ENCODE measurements at places on chromosomes 13 and 19.

DNA sequence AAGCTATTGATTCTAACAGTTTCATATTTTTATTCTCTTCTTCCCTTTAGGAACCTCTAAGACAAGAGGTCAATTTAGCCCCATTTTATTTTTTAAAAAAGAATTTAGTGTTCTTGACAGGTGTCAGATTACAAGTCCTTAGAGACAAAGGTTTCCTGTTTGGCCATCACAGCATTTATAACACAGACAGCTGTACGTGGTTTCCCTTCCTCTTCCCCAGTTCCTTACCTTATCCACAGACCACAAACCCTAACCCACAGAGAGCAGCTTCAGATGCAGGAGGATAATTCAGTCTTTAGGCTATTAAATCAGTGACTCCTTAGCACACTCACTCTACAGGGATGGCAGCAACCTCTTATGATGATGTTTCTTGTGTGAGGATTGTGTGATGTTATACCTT lies 1210.1 kb downstream of the DIAPH3 start:
- no peak for DNase-seq

DNA sequence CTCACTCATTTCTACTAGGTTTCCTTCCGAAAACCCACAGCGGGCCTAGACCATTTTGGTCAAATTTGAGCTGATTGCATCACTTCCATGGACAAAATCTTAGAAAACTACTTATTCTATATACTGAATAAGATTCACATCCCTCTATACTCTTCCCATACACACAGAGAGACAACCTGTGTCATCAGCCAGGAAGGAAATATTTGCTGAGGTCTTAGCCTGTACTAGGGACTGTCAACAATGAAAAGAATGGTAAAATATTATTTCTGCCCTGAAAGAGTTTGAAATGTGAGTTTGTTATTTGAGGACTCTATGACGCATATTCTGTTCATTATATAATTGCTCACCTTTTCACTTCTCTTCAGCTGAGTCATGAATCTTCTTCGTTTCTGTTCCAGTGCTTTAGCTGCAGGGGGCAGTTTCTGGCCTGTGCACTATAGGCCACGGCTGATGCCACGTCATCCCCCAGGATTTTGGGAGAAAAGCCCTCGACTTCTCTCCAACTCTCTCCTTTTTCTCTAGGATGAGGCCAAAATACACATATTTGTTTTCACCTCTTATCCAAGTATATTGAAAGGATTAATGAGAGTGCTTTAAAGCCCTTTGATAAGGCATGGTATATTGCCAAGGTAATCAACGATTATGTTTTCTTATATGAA lies 47.7 kb downstream of the GSX1 start:
- no peak for DNase-seq

GRCh38 chr19:18393836-18394235 lies 3.6 kb downstream of the LRRC25 start:
- no peak for DNase-seq

- no peak for DNase-seq
Observed at GRCh38 chr13:49749848-49750247, 42.6 kb downstream of the KPNA3 start.

DNA sequence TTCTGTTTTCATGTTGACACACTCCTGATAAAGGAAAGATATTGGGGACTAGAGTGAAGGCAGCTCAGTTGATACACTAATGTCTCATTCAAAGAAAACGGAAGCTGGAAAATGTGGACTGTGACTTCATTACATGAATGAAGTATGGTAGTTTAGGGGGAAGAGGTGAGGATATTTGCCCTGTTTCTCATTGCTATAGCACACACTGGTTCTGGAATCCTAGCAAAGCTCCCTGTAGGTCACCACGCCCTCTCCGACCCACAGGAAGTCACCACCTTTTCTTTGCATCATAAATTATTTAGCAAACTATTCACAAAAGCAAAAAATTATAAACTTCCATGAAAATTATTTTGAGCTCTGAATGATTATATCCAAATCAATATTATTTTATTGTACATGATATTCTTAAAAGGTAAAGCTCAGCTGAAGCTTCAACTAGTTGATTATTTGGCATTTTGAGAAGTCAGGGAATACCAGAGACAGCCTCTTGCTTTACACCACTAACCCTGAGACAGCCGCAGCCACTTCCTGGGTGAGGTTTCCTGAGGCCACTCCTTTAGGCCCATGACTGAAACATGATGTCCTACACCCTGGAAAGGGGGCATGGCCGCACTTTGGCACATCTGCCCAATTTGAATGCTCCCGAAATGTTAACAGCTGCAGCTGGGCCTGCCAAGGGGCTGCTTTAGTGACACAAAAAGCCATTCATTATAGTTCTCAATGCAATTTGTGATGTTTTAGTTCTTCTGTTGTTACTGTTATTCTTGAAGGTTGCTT lies 50.0 kb upstream of the WDFY2 start:
- no peak for DNase-seq

DNA sequence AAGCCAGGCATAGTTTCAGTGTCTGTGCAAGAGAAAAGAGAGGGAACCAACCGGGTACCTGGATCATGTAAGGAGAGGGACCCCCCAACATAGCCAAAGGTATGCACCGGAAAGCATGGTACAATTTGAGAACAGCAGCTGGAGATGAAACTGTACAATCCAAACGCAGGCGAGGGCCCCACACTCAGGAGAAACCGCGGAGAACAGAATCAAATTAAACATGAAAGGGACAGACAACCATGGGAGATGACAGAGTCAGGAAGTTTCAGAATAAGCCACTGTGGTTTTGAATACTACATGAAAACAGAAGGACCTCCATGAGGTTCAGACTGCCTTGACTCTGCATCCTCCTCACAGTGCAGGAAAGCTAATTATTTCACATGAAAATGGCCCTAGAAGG lies 62.9 kb upstream of the SPATA13 start:
- no peak for DNase-seq

GRCh38 chr19:47735131-47735530 lies 10.2 kb upstream of the NOP53 start:
- DNase-seq, result no peak

DNA sequence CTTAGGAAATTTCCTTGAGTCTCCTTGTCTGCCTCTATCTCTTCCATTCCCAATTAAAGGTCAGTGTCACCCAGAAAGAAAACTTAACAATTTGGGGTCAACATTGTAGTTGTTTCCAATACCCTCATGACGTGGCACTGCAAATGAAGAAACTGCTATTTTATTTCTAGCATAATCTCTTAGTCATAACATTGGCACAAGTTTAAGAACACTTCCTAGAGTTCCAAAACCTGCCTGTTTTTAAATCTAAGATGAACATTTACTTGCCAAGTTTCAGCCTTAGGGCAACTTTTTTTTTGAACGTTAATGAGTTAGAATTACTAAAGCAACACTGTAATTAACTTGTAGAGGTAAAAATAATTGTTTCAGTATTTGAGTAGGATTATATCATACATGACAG lies 108.0 kb downstream of the LMO7 start:
- no peak for DNase-seq

DNA sequence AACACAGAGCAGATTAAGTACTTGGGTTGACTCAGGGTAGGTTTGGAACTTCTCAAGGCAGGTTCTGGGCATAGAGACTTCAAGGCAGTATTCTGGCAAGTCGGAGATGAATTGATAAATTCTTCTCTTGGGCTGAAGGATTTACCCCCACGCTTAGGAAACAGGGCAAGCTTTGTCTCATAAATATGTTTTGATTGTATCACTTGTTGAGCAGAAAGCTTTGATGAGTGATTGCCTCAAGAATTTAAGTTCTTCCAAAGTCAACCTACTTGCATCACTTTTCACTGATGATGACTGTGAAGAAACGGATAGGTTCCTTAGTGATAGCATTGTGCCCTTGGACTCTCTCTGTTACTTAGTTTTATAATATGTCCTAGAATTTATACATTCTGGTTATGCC lies 258.6 kb upstream of the DACH1 start:
- DNase-seq, result no peak

- DNase-seq, result no peak
Observed at GRCh38 chr19:16679811-16680210, 18.9 kb downstream of the TMEM38A start.

DNA sequence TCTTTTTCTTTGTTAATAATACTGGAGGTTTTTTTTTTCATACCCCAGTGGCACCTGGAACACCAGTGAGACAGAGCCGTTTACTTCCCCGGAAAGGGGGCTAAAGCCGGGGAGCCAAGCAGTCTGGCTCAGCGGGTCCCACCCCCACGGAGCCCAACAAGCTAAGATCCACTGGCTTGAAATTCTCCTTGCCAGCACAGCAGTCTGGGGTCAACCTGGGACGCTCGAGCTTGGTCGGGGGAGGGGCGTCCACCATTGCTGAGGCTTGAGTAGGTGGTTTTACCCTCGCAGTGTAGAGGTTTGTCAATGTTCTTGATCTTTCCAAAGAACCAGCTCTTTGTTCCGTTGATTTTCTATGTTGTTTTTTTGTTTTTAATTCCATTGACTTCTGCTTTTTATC lies 94.6 kb upstream of the DIAPH3 start:
- DNase-seq, result no peak

- DNase-seq, result no peak
Observed at GRCh38 chr19:17424743-17425365, 5.0 kb downstream of the MVB12A start.

- no peak for DNase-seq
Observed at GRCh38 chr13:50344717-50345116, 329.5 kb downstream of the KCNRG start.

- no peak for DNase-seq
Observed at GRCh38 chr13:50244713-50245574, 229.7 kb downstream of the KCNRG start.

DNA sequence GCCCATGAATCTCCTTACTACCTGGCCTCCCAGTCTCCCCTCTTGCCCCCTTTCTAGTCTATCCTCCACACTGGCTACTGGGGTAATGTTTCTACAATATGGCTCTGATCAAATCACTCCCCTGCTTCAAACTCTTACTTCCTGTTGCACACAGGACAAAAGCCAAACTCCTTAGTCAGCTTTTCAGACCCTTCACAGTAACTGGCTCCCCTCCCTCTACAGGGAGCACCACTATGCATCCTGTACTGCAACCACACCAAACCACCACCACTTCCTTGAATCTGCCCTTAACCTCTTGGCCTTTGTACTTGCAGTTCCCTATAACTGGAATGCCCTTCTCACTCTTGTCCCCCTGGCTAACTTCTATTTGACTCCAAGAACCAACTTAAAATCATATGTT lies 32.2 kb downstream of the DEDD2 start:
- no peak for DNase-seq

DNA sequence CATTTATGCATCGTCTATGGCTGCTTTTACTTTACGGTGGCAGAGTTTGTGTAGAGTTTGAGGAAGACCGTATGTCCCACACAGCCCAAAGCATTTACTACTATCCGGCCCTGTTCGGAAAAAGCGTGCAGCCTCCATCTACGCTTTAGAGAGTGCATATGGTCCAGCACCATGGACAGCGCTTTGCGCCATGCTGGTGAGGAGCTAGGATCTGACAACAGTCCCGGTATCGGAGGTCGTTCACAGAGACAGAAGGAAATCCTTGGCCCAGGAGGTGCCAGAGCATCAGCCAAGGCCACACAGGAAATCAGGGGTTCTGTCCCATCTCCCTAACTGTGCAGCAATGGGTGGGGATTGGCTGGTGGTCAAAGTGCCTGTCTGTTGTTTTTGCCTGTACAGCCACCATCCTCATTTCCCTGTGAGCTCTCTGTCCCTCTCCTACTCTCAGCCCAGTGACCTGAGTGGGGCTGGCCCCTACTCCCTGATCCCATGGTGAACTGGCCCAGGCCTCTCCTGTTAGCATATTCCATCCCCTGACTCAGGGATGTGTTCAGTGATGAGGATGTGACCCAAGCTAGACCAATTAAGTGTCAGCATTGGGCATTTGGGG lies 16.2 kb upstream of the PRODH2 start:
- DNase-seq, result peak; percentile 23

DNA sequence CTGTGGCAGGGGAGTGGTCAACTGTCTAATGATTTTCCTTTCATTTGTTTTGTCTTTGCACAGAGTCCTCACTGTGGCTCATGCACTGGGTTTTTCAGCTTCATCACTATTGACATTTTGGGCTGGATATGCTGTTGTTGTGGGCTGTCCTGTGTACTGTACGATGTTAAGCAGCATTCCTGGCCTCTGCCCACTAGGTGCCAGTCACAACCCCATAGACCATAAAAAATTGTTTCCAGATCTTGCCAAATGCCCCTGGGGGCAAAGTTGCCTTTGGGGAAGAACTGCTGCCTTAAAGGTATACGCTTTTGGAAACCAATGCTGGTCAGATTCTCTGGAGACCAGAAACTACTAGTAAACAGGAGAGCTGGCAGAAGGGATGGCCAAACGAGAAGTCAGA lies 310.4 kb downstream of the SPRY2 start:
- no peak for DNase-seq

GRCh38 chr19:4064496-4065260 lies 2.0 kb downstream of the ZBTB7A start:
- DNase-seq, result no peak

GRCh38 chr13:108176685-108177274 lies 38.6 kb downstream of the LIG4 start:
- DNase-seq, result peak; percentile 34

GRCh38 chr19:20162821-20163220 lies 4.2 kb upstream of the ZNF486 start:
- DNase-seq, result no peak

DNA sequence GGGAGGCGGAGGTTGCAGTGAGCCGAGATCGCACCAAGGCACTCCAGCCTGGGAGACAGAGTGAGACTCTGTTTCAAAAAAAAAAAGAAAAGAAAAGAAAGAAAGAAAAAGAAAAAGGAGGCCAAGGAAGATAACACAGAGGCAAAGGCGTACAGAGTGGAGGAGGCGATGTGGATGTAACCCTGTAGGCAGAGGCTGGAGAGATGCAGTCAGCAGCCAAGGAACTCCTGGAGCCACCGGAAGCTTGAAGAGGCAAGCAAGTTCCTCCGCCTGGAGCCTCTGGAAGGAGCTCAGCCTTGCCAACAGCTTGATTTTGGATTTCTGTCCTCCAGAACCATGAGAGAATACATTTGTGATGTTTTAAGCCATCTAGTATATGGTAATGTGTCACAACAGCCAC lies 6.7 kb upstream of the CCDC8 start:
- no peak for DNase-seq

DNA sequence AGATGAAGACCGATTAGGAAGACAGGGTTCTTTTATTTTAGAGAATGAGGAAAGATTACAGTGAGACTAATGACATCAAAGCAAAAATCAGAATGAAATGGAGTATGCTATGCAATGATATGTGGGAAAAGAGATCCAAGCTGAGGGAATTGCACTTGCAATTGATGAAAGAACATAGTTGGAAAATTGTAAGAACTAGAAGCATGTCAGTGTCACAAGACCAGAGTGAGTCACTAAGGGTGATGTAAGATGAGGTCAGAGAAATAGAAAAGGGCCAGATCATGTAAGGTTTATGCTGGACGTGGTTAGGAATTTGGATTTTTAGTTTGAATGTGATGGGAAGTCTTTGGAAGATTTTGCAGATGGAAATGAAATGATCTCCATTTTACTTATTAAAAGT lies 1937.3 kb downstream of the OLFM4 start:
- DNase-seq, result no peak

DNA sequence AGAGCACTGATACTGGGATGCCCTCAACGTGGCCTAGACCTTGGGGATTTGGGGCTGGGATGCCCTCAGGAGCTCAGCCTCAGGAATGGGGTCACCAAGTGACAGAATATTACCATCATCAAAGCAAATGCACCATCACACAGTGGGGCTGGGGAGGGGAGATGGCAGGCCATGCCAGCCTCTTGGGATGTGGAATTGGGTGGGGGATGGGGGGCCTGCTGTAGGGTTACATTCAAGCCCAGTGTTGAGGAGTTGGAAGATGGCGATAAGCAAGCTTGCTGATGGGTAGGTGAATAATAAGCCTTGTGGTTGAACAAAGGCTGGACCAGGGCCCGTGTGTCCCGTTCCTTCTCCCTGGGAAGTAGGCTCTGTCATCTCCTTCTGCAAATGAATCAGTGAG lies 69.1 kb upstream of the GPR12 start:
- DNase-seq, result no peak

GRCh38 chr13:110407531-110407930 lies 100.4 kb downstream of the COL4A2 start:
- no peak for DNase-seq

Data from stimulated activated CD4-positive, alpha-beta T cell treated with anti-CD3 and anti-CD28 coated beads, TNF-alpha, amount 100 ng/mL, for 4 hours (primary cell).